NCI-H1092 treated with DMSO at 0.1 percent for 48 hours (cell line): ENCODE measurements at places on chromosomes 11 and 22.

- no peak for DNase-seq
These were observed 10.8 kb upstream of the MS4A13 start for GRCh38 chr11:60504219-60504905.

- DNase-seq, result no peak
These were observed 88.1 kb downstream of the XRRA1 start for GRCh38 chr11:74860743-74861142.

DNA sequence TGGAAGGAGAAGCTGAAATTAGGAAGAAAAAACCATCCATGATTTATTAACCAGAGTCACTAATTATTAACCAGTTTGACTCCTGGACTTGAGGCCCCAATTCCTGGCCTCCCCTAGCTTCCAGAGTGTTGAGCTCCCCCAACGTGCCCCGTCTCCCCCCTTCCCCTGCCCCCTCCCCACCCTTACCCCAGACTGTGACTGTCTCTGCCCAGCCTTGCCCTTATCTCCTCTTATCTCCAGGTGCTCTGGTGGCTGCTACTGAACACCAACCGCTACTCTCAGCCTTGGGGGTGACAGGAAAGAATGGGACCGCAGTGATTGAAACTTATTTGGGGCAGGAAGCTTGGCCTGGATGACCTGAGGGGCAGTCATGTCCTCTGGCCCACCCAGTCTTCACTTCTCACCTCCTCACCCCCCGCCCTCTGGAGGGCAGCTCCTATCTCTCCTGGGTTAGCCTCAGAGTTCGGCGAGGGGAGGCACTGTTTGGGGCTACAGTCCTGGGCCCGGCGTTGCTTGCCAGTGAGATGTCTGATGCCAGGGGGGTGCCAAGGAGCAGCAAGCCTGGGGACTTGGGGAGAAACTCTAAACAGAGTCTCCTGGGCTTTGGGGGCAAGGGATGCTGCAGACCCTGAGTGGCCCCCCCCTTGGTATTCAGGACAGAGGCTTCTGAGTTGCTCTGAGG is 15.5 kb downstream of the NECTIN1 start:
- no peak for DNase-seq

DNA sequence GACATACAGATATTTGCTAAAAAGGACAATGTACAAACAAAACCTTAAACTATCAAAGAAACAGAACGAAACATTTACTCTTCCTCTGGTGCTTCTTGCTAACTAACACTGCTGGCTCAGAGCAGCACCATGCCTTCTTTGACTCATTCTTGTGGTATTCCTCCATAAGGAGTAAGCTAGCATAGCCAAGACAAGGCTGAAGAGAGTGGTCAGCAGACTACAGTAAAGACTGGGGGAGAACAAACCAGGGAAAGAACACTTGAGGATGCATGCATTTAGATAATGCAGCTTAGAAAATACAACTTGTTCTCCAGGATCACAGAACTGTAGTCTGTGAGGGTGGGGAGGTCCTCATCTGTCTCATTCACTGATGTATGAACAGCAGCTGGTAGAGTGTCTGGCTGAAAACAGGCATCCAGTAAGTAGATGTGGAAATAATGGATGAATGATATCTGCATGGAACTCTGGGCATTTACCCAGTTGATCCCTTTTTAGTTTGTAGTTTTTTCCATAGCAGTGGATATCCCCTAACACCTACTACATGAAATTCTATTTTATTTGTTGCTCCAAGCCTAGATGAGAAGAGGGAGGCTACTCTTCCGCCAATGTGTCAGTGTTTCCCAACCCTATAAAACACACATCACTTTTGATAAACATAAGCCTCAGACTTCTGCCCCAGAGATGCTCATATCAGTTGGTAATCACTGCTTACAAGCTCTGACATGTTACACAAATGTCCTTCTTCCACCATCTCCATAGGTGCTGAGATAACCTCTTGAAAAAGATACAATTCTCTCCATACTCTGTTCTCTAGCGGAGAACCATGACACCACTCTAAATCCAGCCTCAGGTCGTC is 7.3 kb downstream of the SNX19 start:
- no peak for DNase-seq

DNA sequence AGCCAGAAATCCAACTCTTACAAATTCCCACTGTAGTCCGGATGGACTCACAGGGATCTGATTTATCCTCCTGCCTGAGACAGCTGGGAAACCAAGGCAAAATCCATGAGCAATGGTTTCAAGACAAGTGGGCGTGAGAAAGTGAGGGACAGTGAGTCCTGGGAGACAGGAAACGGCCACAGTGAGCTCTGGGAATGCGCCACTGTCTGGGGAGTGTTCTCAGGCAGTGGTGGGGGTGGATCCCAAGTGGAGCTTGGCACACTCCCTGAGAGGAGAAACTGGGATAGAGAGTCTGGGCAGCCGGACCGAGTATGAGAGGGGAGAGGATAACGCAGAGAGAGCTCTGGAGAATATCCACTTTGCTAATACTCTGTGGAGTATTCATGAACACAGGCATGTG is 9.8 kb downstream of the IL17REL start:
- no peak for DNase-seq

DNA sequence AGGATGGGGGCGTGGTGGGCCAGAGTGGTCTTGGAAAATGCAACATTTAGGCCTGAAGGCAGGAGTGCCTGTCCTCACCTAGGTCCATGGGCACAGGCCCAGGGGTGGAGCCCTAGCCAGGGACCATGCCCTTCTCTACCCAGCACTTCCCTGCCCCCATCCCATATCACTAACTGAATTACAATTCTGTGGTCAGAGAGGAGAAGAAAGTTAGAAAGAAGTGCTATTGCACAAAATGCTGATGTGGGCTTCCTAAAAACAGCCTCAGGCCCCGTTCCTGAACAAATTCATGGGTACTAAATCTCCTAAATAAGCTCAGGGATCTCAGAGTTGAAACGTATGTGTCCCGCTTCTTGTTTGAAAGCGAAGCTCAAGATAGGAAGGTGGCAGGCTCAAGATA is 3.5 kb upstream of the ASRGL1 start:
- DNase-seq, result no peak
